ENCODE measurements at places on chromosomes 12 and 14. TPM values are rescaled to one million over a fixed set of nuclear protein-coding genes. Genes with fewer than 3 reads are reported as not detected.

The ERP27 gene
- not detected for total RNA-seq

The KRT74 gene
- not detected for total RNA-seq

The MYL2 gene
- total RNA-seq: 0.88 TPM

The INHBC gene
- total RNA-seq: not detected

The CCDC196 gene
- total RNA-seq: not detected

The DAO gene
- total RNA-seq: not detected

The PARPBP gene
- 21.3 TPM for total RNA-seq

The TAS2R20 gene
- total RNA-seq: 0.07 TPM

The YBX3 gene
- 254 TPM for total RNA-seq

The ZC2HC1C gene
- 5.6 TPM for total RNA-seq

The PLCZ1 gene
- not detected for total RNA-seq

The JPH4 gene
- total RNA-seq: 0.10 TPM

The PMEL gene
- 1.0 TPM for total RNA-seq

The NKX2-8 gene
- 4.0 TPM for total RNA-seq

The CFAP251 gene
- 0.95 TPM for total RNA-seq

The NPAS3 gene
- total RNA-seq: not detected

The CBLN3 gene
- total RNA-seq: 1.1 TPM

The LHX5 gene
- total RNA-seq: not detected

The KERA gene
- not detected for total RNA-seq

The NRIP2 gene
- total RNA-seq: not detected

The TTC6 gene
- total RNA-seq: 0.29 TPM

The LUM gene
- total RNA-seq: 0.33 TPM

The FOXA1 gene
- total RNA-seq: 5.1 TPM

The FGD4 gene
- 19.7 TPM for total RNA-seq

The NOS1 gene
- 0.46 TPM for total RNA-seq

The C12orf50 gene
- total RNA-seq: not detected

The CLSTN3 gene
- 15.8 TPM for total RNA-seq

The SLC6A12 gene
- total RNA-seq: 0.68 TPM

The RND1 gene
- total RNA-seq: 5.1 TPM

The GLT8D2 gene
- total RNA-seq: 0.20 TPM

The TSPAN19 gene
- total RNA-seq: not detected

The FAM186B gene
- 0.07 TPM for total RNA-seq

The SERPINA9 gene
- not detected for total RNA-seq

The NELL2 gene
- not detected for total RNA-seq

The EID3 gene
- 5.5 TPM for total RNA-seq

The SMCO2 gene
- not detected for total RNA-seq

The AJUBA gene
- total RNA-seq: 38.5 TPM

The OR4K15 gene
- not detected for total RNA-seq

The CMKLR1 gene
- total RNA-seq: 0.03 TPM

The DBX2 gene
- not detected for total RNA-seq

The MYRFL gene
- total RNA-seq: not detected

The ALX1 gene
- 4.0 TPM for total RNA-seq

The KCNH3 gene
- 2.1 TPM for total RNA-seq

The TNFAIP2 gene
- 270 TPM for total RNA-seq

The RGS6 gene
- not detected for total RNA-seq

The NGB gene
- not detected for total RNA-seq

The SLC2A14 gene
- total RNA-seq: 0.63 TPM

The ITFG2 gene
- total RNA-seq: 16.5 TPM

The RASSF8 gene
- total RNA-seq: 10.6 TPM

The RERGL gene
- not detected for total RNA-seq

The HCAR3 gene
- total RNA-seq: not detected

The MIP gene
- not detected for total RNA-seq

The ZNF385A gene
- 21.7 TPM for total RNA-seq

The KRT6A gene
- 11.2 TPM for total RNA-seq

The NTS gene
- total RNA-seq: 56.8 TPM

The KLRG1 gene
- total RNA-seq: 2.5 TPM

Data from A549 treated with Hydrocortisone at 1 μM for 4 hours (cell line).